Activated gamma-delta T cell treated with anti-CD3 and anti-CD28 coated beads, Interleukin-2, amount 50 U/mL, for 16 hours (primary cell): ENCODE measurements at places on chromosomes 13 and 19.

- no peak for DNase-seq
Observed at GRCh38 chr19:17754634-17755442, 3.6 kb downstream of the FCHO1 start.

DNA sequence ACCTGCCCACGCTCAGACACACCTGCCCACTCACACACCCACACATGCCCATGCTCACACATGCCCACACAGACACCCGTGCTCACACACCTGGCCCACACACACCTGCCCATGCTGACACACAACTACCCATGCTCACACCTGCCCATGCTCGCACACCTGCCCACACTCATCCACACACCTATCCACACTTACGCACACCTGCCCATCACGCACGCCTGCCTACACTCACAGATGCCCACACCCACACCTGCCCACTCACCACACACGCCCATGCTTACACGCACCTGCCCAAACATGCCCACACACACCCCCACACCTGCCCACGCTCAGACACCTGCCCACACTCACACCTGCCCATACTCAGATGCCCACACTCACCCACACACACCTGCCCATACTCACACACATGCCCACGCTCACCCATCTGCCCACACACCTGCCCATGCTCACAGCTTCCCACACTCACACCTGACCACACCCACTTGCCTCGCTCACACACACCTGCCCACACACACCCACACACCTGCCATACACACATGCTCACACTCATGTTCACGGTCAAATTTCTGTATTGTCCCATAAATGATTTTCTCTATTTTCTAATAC is 15.6 kb downstream of the IL17D start:
- DNase-seq = no peak

DNA sequence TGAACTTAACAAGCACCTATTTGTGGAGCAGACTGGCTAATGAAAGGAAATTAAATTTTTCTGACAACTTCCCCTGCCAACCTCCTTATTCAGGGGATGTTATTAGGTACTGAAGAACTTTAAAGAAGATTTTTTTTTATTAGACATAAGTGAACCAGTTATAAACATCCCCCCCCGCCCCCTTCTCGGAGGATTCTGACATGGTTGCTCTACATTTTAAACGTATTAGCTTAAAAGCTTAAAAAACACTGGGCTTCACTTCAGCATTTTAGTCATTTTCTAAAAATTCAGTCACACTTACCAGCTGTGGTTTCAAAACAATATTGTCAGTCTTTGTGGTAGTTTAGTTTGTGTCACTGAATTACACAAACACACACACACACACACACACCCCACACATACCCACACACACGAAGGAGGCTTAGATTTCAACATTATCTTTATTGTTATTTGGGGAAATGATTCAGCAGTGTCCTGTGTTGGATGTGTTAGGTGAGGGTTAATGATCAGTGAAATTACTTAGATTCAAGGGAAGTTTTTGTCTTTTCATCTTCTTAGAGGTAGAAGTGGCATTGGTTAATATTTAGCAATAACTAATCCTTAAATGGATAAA is 145.7 kb downstream of the PCCA start:
- no peak for DNase-seq

DNA sequence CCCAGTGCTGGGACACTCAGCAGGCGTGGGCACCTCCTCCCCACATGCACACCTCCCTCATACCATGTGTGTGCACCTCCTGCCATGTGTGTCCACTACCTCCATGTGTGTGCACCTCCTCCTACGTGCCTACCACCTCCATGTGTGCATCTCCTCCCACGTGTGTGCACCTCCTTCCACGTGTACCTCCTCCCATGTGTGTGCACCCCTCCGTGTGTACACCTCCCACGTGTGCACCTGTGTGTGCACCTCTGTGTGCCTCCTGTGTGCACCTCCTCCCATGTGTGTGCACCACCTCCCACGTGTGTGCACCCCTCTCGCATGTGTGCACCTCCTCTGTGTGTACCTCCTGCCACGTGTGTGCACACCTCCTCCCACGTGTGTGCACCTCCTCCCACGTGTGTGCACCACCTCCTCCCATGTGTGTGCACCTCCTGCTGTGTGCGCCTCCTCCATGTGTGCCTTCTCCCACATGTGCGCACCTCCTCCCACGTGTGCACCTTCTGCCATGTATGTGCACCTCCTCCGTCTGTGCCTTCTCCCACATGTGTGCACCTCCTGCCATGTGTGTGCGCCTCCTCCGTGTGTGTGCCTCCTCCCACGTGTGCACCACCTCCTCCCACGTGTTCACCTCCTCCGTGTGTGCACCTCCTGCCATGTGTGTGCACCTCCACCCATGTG is 6.1 kb upstream of the C13orf46 start:
- no peak for DNase-seq

DNA sequence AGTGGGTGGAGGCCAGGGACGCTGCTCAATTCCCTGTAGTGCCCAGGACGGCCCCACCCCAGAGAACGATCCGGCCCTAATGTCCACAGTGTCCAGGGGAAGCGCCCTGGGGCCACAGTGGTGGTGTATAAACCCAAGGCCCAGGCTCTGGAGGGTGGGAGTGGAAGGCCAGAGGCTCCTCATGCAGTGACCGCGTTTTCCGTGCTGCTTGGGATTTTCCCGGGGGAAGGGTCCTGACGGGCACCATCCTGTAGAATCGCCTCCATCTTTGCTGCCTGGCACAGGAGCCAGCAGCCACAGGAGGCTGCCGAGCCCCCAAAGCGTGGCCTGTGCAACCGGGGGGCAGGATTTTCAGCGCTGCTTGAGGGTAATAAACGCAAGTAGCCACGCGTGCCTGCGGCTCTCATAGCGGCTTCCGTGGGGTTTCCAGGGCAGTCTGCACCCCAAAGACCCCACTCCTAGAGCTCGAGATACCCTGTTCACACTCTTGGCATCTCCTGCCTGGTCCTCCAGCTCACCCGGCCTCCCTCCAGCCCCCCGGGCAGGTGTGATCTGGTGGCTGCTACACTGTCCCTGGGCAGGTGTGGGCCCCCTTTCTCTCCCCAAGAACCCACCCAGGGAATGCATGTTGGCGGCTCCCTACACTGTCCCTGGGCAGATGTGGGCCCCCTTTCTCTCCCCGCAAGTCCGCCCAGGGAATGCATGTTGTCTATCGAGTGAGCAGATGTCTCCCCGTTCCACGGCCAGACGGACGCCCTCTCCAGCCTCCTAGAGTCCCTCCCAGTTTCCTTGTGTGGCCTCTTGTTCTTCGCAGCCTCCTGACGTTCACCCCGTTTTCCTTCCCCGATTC is 2.2 kb downstream of the NCLN start:
- DNase-seq = no peak

DNA sequence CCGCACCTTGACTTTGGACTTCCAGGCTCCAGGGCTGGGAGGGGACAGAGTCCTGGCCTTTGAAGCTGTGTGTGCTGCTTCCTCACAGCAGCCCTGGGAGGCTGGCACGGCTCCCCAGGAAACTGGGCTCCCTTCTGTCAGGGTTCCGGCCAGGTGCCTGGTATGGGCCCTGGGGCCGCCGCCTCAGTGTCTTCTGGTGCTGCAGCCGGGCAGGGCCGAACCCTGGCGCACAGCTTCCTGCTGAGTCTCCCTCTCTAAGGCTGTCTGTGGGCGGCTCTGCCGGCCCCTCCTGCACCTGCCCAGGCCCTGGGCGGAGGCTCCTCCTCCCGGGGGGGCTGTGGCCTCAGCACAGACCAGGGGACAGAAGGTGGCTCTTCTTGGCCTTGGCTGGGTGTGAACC is 32.4 kb downstream of the GPX4 start:
- DNase-seq = no peak

GRCh38 chr13:45872566-45872965 is 21.0 kb upstream of the SIAH3 start:
- no peak for DNase-seq

GRCh38 chr13:109998684-109999533 is 212.5 kb upstream of the IRS2 start:
- DNase-seq = no peak

- no peak for DNase-seq
Observed at GRCh38 chr19:40110570-40110969, 19.8 kb upstream of the ZNF780A start.

GRCh38 chr19:43711751-43712355 is 4.0 kb upstream of the IRGC start:
- no peak for DNase-seq

DNA sequence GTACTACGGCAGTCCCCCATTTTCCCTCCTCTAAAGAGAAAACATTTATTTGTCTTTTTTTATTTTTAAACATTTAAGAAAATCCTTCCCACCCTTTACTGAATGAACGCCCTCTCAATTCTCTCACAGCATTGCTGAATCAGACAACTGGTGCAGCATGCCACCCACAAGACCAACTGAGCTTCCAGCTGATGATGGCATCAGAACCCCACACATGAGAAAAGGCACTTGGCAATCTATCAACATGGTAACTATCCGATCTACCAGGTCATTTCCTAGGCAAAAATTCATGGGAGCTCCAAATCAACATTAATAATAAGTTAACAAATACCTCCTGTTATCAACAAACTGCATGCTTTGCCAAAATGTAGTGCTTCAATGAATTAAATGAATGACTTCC is 43.1 kb downstream of the LHFPL6 start:
- DNase-seq = no peak

- DNase-seq = no peak
Observed at GRCh38 chr13:24254146-24254841, 55.1 kb upstream of the C1QTNF9 start.

DNA sequence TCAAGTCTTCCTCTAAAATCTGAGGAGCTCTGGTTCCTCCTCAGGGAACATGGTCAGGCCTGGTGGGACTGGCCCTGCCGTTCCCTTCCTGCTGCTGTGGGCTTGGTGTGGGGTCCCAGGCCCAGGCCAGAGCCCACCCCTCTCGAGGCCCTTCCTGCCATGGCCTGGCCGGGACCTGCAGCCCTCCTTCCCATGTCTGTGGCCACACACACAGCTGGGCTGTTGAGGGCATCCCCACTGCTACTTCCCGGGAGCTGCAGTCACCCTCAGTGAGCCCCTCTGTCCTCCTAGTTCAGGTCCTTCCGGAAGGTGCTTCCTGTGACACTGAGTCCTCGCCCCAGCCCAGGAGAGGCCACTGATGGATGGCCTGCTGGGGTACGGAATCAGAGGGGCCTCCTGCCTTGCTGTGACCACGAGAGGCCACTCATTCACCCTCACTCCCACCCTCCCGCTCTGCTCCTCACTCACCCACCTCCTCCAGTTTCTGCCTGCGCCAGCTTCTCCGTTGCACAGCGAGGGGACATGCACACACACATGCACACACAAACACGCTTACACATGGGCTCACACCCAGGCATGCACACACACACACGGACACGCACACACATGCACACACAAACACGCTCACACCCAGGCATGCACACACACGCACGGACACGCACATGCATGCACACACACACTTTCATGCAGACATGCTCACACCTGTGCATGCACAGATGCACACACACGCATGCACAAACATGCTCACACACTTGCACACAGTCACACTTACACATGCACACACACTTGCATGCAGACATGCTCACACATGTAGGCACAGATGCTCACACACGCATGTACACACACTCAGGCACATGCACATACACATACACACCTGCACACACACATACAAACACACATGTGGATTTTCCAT is 7.3 kb upstream of the MCF2L start:
- no peak for DNase-seq

GRCh38 chr19:20470345-20471135 is 95.0 kb downstream of the ZNF737 start:
- no peak for DNase-seq

DNA sequence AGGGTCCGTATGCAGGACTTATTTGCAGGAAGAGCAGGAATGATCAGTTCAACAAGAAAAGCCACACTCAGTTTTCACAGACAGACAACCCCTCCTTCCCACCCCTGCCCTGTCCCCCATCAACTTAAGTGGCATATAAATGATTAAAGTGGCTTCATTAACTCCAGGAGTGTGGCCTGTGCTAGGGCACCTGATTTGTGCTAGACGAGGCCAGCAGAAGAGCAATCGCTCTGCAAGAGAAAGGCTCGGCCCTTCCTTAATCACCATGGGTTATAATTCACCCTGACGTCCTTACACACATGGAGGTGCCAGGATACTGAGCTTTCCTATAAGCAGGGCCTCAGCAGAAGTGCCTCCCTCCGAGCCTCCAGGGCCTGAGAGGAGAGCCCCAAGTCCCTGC is 14.6 kb downstream of the C19orf12 start:
- no peak for DNase-seq

DNA sequence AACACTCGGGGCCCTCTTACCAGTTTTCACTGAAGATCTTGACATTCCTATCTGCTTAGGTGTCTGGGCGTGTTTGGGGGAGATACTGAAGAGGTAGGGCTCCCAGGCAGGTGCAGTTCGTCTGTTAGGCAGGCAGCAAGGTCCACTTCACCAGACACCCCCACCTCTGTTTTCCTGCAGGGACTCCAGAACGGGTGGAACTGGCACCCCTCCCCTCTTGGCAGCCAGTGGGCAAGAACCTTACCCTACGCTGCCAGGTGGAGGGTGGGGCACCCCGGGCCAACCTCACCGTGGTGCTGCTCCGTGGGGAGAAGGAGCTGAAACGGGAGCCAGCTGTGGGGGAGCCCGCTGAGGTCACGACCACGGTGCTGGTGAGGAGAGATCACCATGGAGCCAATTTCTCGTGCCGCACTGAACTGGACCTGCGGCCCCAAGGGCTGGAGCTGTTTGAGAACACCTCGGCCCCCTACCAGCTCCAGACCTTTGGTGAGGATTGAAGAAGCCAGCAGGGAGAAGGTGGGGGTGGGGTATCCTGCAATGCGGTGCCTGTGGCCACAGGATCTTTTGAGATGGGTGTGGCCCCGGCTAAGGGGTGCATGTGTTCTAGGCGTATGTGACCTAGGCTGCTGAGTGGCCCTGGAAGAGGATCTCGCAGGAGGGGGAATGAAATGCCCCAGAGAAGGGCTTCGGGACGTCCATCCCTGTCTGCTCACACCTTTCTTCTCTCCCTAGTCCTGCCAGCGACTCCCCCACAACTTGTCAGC is 3.3 kb upstream of the ICAM4 start:
- no peak for DNase-seq

DNA sequence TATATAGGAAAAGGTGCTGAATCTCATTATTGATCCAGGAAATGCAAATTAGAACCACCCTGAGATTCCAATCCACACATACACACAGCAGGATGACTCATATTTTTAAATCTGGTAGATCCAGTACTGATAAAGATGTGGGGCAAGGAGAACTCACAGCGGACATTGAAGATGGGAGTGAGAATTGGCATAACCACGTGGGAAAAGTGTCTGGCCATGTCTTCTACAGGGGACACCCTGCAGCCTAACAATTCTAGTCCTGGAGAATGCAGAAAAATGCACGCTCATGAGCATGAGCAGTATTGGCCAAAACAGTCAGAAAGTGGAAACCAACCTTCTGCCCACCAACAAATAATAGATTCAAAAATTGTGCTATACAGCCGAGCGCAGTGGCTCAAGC is 13.5 kb upstream of the BCL3 start:
- no peak for DNase-seq

DNA sequence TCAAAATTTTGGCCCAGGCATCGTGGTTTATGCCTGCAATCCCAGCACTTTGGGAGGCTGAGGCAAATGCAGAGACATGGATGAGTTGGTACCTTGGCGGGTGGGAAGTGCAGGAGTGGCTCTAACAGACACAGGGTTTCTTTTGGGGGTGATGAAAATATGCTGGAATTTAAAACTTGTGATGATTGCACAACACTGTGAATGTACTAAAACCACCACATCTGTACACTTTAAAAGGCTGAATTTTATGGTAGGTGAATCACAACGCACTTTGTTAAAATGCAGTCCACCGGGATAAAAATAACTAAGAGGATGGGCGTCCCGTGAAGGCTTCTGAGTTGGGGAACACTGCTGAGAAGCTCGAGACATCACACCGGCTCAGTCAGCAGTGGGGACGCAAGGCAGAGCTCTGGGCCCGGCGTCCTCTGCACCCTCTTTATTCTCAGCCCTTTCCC is 47.1 kb downstream of the MLLT1 start:
- DNase-seq = no peak
